ENCODE measurements at places on chromosomes 7 and 10. TPM values are rescaled to one million over a fixed set of nuclear protein-coding genes. Genes with fewer than 3 reads are reported as not detected.
A peak's percentile ranks its signal among the peaks of the same experiment; 100 is the strongest.

LIPF gene
- total RNA-seq = not detected

- no peak for DNase-seq
Measured at GRCh38 chr7:137120690-137121089, 222.8 kb downstream of the PTN start.

GRCh38 chr10:132891368-132891767 lies 51.0 kb downstream of the CFAP46 start:
- DNase-seq = peak; percentile 5

DNA sequence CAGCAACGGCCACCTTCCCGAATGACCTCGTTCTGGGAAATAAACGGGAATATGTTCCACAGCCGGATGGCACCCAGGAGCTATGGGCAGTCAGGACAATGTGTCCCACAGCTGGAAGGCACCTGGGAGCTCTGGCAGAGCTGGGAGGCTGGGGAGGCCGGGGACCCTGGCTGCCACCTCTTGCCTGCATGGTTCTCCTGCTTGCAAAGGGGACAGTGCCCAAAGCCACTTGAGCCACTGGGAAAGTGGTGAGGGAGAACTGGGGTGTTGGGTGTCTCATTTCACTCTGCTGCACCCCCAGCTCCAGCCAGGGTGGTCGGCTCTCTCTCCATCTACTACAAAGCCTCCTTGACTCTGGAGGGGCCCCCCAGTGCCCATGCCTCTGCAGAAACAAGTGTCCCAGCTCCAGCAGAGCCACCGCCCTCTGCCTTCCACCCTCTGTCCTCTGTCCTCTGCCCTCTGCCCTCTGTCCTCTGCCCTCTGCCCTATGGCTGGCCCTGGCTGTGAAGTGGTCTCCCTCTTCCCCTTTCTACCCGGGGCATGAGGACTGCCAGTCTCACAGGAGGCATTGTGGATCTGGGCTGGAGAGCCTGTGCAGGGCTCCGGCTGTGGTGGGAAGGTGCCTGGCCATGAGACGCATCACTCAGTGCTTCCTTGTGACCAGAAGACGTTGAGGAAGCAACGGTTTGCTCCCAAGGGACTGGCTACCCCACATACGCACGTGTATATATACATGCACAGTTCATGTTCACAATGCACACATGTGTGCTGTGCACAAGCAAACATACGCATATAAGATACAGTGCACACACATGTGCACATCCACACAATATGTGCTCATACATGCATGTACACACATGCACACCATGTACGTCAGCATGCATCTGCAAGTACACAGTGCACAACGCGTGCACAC lies 21.5 kb upstream of the INPP5A start:
- DNase-seq = peak; percentile 20

DNA sequence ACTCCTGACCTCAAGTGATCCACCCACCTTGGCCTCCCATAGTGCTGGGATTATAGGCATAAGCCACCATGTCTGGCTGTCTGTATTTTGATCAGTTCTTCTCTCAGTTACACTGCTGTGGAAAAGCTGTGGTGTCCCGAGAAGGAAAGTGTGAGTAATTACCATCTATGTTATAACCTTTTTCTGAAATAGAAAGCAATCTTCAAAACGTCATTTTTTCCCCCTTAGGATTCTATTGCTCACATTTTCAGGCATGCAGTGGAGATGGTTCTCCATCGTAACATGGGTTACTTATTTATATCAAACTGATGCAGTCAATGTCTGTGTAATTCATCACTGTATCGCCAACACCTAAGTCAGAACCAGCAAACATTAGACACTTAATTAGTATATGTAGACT lies 103.5 kb upstream of the FAM3C start:
- DNase-seq = no peak

PILRA gene
- 17.2 TPM for total RNA-seq

CPN1 gene
- not detected for total RNA-seq

GRCh38 chr10:77392851-77393250 lies 244.8 kb downstream of the KCNMA1 start:
- no peak for DNase-seq

DNA sequence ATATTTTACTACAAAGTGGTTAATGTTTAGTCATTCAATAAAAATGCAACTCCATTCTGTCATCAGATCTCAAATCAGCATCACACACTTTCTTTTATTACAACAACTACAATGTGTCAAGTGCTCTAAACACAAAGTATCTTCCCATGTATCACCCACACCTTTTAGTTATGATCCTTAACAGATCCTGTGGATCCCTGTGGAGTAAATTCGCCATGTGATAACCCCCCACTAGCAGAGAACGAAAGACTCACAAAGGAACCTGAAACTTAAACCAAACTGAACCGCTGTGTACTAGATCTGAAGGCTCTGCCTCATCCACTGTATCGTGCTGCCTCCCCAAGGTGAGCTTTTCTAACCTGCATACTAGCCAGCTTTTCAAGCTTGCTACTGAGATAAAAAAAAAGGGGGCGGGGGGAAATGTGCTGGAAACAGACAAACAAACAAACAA lies 1.7 kb downstream of the DPY19L1 start:
- DNase-seq = no peak

GRCh38 chr7:34497153-34497777 lies 160.8 kb upstream of the NPSR1 start:
- DNase-seq = no peak

DNA sequence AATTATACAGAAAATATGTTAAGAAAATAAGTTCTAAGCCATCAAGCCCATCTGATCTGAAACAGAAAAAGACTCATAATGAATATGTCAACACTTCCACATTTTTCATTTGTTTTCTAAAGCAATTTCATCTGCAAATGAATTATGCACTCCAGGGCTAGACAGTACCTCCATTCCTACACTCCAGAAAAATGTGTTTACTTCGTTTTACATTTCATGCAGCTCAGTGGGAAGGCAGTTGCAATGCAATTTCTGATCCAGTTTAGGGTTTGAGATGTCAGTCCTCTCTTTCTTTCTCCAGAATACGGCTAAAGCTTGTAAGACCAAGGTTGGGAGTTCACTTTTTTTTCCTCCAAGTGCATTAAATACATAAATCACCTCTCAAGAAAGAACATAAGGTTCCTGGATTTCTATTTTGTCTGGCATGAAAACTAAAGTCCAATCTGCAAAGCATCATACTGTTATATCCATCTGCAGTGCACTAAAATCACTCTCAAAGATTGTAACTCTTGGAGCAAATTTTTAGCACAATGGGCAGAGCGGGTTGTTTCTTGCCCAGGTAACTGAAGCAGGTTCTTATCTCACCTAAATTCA lies 348.8 kb upstream of the C7orf33 start:
- no peak for DNase-seq

GRCh38 chr7:22481726-22482125 lies 18.3 kb downstream of the STEAP1B start:
- no peak for DNase-seq

GRCh38 chr7:79837915-79838314 lies 296.7 kb upstream of the GNAI1 start:
- DNase-seq = no peak

- no peak for DNase-seq
Measured at GRCh38 chr7:74083117-74083876, at the start of gene LIMK1. Gene LIMK1, plus strand, starts transcription at chr7:74083804. Its CDS starts 187 bp downstream, at chr7:74083991.

DNA sequence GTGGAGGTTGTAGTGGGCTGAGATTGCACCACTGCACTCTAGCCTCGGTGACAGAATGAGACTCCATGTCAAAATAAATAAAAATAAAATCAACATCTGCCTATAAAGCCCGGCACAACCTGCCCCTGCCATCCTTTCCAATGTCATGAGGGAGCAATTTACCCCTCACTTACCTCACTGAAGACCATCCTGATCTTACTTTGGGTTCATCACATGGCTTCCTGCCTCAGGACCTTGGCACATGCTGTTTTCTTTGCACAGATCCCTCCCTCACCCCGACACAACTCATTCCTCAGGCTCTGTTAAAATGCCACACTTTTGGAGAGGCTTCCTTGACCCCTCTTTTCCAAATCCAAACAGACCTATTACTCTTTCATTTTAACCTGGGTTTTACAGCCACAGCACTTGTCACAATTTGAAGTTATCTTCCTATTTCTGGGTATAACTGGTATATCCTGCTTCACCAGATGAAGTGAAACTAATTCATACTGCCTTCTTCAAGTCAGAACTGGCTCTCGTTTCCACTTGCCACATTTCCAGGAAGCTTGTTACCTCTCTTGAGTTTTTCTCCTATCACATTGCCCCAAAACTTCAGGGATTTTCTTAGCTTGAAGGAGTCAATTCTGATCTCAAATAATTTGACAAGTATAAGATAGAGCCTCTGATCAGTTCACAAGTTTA lies 69.3 kb upstream of the PARD3 start:
- DNase-seq = no peak

DNA sequence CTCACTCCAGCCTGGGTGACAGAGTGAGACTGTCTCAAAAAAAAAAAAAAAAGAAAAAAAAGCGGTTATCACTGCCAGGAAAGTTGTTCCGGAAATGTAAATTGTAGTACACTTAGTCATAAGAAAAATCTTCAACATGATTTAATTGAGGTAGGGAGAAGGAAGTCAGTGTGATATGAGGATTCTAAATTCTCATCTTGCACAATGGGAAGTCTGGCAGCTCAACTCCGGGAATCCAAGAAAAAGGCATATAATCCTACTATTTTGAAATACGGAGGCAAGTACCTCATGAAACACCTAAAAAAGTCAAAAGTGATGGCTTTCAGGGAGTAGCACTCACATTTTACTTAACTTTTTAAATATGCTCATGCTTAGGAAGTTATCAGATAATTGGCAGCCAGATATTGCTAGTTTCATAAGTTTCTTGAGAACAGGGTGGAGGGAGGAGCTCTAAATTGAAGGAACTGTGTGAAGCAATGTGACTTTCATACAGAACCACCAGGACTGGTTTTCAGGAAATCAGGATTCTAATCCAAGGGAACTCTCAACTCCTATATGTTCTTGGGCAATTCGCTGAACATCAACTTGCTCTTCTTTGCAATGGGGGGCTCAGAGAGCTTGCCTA lies 2.7 kb upstream of the C7orf25 start:
- no peak for DNase-seq

EPC1 gene
- total RNA-seq = 30.5 TPM

- no peak for DNase-seq
Measured at GRCh38 chr7:106813705-106814305, 51.3 kb upstream of the PIK3CG start.

CDK5 gene
- 9.7 TPM for total RNA-seq

ARHGAP22 gene
- total RNA-seq = 3.2 TPM

DNA sequence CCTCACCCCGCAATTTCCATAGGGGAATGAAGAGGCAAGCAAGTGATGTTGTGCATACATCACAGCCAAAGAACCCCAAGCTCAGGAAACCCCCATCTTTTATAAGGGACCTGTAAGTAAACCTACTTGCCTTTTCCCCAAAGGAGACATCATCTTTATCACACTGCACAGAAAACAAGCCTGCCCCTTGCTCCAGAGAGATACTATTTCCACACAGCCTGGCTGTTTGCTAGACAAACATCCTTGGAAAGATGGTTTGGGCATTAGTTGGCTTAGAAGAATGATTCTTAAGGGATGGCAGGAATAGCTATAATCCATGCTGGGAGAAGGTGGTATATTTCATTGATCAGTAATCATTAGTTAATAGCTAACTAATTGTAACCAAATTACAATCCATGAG lies 123.7 kb upstream of the SEC61G start:
- no peak for DNase-seq

- no peak for DNase-seq
Measured at GRCh38 chr7:125089171-125089570, 159.5 kb upstream of the POT1 start.

- peak; percentile 70 for DNase-seq
Measured at GRCh38 chr10:93465806-93466675, 16.1 kb downstream of the MYOF start.

DNA sequence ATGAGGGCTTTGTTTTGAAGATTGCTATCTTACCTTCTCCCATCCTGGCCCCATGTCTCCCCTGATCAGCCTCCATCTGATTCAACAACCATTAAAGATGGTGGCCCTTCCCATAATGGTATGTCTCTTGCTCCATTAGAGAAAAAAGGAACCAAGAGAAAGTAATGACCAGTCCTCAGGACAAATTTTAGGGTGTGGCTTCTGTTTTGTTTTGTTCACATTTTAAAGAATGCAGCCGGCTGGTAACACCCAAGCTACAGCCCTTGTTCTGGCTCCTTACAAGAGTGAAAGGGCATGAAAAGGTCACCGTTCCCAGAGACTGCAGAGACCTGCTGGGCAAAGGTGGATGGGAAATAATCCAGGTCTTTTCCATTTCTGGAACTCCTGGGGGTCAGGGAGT lies 287.9 kb upstream of the NEBL start:
- DNase-seq = no peak

FOXI2 gene
- not detected for total RNA-seq

- DNase-seq = no peak
Measured at GRCh38 chr10:120854388-120854787, 3.2 kb downstream of the WDR11 start.

DNA sequence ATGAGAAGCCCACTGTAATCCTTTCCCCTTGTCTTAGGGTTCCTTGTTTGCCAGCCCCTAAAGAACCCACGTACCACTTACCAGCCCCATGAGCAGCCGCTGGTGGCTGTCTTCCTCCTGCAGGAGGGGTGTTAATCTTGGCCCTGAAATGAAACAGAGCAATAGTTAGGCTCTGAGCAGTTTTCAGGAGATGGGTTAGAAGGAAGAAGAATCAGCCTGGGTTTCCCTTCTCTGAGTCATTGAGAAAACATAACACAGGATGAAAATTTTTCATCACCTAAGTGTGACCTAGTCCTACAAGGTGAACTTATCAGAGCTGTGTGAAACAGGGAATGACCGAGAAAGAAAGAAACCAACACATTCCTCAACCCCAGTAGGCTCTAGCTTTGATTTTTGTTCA lies 90.0 kb downstream of the GSAP start:
- no peak for DNase-seq

DNA sequence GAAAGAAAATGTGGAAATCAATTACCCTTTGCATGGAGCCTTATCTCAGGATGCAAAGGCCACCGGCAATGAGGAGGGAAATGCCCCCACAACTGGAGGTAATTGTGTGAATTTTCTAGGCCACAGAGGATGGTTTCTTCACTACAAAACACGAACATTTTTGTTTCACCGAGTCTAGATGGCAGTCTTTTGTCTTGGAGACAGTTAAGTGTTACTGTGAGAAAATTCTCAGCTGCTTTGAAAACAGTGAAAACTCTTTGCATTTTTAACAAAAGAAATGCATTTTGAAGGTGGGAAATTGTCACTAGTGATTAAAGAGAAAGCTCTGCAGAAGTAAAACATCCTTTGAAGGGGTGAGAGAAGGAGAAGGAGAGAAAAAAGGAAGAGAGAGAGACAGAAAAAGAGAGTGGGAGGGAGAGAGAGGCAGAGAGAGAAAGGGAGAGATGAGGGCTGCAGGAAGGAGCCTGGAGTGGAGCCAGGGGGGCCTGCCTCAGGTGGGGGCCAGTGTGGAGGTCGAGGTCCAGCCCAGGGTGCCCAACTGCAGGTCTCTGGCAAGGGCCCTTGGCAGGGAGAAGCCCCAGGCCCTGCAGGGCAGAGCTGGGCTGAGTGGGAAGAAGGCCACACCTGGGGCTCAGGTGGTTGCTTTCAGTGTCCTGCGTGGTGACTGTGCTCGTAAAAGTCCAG lies 261.4 kb downstream of the ADARB2 start:
- DNase-seq = no peak

Measured in omental fat pad (tissue), 4 donors.